Left colon (tissue), 2 donors: ENCODE measurements at places on chromosomes 12 and 14.

DNA sequence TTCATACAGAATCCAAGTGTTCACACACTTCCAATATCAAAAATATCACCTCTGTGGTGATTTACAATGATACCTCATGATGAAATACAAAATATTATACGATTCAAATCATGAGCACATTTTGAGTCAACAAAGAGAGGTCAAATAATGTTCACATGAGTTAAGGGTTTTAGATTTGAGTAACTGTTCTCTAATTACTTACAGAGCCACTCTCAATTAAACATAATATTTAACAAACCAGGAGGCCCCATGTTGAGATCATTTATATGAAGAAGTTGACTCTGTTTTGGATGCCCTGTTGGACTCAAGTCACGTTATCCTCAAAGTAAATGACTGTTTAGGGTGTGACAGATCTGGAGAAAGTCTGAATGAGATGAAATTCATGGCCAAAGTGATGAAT lies 53.5 kb downstream of the NUAK1 start:
- DNase-seq, result no peak

DNA sequence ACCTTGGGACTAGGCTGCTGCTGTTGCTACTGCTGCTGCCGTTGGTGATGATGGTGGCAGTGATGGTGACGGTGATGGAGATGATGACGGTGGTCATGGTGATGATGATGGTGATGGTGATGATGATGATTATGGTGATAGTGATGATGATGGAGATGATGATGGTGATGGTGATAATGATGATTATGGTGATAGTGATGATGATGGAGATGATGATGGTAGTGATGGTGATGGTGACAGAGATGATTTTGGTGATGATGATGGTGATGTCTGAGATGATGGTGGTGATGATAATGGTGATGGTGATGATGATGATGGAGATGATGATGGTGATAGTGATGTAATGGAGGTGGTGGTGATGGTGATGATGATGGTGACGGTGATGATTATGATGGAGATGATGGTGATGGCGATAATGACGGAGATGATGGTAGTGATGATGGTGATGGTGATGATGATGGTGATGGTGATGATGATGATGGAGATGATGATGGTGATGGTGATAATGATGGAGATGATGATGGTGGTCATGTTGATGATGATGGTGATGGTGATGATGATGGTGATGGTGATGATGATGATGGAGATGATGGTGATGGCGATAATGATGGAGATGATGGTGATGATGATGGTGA lies 156.8 kb upstream of the PWP1 start:
- no peak for DNase-seq

DNA sequence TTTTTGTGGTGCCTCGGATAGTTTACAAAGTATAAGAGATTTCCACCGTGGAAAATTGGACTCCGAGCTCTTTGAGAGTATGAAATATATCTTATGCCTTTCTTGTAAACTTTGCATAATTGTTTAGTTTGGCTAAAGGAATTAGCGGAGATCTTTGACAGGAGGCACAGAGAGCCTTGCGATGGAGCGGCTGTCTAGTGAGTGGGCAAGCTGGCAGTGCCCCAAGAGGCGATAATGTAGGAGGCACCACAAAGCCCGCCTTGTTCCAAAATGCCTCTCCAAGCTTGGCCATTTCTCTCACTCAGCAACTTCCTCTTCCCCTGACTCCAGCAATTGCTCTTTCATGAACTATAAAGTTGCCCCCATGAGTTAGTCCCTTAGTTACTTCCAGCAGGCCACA lies 270.1 kb upstream of the PRICKLE1 start:
- DNase-seq, result no peak

- peak; percentile 21 for DNase-seq
Measured at GRCh38 chr14:99730876-99731546, 46.9 kb downstream of the CYP46A1 start.
